ENCODE measurements at places on chromosomes 5 and 9. TPM values are rescaled to one million over a fixed set of nuclear protein-coding genes. Genes with fewer than 3 reads are reported as not detected.

GRCh38 chr5:15385037-15385436, 114.9 kb upstream of the FBXL7 start:
- DNase-seq, result no peak

GRCh38 chr5:95940758-95941682, 20.6 kb downstream of the ELL2 start:
- DNase-seq, result no peak

The TAF11L10 gene
- total RNA-seq, result not detected

- DNase-seq, result peak; percentile 6
Observed at GRCh38 chr5:36242534-36243485, 1.1 kb upstream of the NADK2 start.

GRCh38 chr5:133610489-133611356, 1.6 kb downstream of the FSTL4 start:
- DNase-seq, result peak; percentile 41

DNA sequence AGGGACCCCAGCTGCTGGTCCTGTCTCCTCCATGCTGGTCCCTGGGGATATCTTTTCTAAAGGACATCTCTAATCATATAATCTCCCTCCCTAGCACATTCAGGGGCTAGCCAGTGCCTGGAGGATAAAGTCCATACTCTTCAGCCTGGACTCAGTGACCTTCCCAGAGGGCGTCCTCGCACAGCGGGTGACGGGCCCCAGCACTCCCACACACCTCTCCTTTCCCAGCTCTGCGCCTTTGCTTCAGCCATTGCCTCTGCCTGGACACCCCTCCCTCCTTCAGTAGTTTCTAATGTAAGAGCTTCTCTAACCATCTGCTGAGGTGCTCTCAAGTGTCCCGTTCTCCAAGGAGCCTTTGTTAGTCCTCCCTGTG, 15.2 kb upstream of the TNIP1 start:
- DNase-seq, result no peak

DNA sequence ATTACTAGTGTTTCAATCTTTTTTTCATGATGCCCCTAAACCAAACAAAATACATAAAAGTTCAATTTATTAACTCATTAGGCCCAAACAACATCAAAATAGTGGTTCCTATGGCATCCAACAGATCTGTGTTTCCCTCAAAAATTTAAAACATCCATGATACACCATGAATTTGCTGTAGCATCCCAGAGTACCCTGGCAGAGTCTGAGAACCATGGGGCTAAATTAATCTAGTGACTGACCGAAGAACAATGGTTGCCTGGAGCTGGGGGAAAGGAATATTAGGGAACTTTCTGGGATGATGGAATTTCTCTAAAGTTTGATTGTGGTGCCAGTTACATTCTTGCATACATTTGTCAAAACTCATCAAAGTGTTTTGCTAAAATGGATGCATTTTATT, 79.5 kb upstream of the TRIO start:
- no peak for DNase-seq

GRCh38 chr9:130003943-130004552, 38.9 kb downstream of the FNBP1 start:
- no peak for DNase-seq

The ADAMTS6 gene
- total RNA-seq, result 21.1 TPM

GRCh38 chr9:9612270-9612669, 1000.5 kb downstream of the PTPRD start:
- DNase-seq, result no peak

The WDR41 gene
- total RNA-seq, result 155 TPM

GRCh38 chr5:97167435-97167834, 15.6 kb downstream of the RIOK2 start:
- DNase-seq, result no peak

DNA sequence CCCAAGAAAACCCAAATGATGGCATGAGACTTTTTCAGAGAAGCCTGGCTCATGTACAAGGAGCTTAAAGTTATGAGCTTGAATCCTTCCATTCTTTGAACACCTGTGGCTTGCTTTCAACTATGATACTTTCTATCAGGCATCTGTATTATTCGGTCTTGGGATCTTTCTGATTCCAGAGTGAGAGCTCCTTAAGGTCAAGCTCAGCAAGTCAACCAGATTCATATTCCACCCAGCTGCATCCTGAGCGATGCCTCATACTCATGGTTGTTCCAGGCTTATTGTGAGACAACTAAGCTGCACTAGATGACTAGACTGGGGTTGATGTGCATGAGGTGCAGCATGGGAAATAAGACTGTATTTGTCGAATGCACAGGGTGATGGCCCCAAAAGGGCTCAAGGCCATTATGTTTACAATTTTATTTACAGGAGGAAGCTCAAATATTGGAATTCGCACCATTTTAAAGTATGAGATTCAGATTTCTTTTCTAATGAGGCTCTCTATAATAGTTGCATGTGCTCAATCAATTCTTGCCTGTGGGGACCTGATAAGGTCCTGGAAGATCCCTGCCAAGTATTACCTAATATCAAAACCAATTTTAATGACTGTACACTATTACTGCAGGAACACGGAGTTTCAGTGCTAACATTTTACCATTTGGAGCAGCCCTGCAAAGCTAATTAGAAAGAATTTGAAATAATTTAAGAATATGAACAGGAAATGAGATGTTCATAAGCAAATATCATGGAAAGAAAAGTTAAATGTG, 453.8 kb downstream of the SEMA5A start:
- no peak for DNase-seq

DNA sequence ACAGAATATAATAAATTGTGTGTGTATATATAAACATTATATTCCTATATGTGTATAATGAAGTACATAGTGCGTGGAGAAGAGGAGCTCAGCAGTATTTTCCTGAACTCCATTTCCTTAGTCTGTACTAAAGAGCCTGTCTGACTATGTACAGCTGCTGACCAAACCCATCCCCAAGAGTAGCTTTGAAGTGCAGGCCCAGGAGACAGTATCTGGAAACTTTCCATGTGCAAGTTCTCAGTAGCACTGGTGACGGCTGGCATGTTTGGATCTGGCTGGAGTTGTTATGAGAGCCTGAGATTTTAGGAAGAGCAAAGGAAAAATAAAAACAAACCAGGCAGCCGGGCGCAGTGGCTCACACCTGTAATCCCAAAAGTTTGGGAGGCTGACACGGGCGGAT, 244.2 kb downstream of the RFK start:
- no peak for DNase-seq

DNA sequence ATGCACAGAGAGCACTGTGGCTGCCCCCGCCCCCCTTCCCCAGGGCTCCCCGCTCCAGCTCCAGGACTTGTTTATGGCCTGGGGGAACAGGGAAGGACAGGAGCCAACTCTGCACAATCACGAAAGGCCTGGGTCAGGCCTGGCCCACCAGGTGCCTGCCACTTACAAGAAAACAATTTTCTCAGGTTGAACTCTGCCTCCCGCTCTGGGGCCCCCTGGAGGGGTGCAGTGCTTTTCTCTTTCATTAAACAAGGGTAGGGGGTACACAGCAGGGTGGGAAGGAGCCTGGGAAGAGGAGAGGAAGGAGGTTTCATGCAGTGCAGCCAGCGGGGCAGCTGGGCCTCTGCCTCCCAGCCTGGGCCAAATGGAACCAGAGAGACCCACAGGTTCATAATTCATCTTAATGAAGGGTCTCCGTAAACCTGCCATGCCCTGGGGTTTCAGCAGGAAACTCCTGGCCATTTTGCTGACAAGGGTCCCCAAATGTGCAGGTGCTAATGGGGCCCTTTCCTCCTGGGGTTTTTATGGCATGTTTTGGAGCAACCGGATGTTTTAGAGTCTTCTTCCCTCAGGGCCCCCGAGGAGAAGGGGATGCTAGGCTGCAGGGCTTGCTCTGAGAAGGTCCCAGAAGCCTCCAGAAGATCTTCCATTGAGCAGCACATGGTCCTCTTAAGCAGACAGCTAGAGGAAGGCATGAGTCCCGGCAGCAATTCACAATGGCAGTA, 219.8 kb downstream of the SLIT3 start:
- no peak for DNase-seq

DNA sequence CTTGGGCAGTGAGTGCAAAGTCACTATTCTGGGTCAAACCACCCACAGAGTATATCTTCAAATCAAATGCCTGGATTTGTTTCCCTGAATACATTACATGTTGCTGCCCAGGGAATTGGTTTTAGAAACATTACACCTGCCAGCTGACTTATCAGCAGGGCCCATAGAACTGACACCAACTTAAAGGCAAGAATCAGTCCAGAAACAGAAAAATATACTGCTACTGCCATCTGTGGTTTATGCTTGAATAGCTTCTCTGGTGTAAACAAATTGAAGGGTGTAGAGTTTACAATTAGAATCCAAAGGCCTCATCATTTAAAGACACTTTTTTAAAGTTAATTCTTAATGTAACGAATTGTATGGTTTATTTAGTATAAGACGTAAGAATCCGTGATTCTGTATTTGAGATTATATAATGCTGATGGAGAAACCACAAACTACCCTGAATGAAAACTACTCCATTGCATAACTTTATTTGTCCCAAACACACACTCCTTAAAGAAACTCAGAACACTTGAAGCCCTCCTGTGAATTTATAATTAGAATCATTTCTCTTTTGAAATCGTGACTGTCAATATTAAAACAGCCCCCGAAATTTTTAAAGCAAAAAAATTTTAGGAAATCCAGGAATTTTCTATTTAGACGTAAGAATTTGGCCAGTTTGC, 6.2 kb downstream of the NR6A1 start:
- peak; percentile 51 for DNase-seq

The PIP5KL1 gene
- total RNA-seq, result 1.6 TPM

GRCh38 chr9:20095430-20096092, 306.7 kb upstream of the SLC24A2 start:
- no peak for DNase-seq
